ENCODE measurements at places on chromosomes 12 and 14.
A peak's percentile ranks its signal among the peaks of the same experiment; 100 is the strongest.

DNA sequence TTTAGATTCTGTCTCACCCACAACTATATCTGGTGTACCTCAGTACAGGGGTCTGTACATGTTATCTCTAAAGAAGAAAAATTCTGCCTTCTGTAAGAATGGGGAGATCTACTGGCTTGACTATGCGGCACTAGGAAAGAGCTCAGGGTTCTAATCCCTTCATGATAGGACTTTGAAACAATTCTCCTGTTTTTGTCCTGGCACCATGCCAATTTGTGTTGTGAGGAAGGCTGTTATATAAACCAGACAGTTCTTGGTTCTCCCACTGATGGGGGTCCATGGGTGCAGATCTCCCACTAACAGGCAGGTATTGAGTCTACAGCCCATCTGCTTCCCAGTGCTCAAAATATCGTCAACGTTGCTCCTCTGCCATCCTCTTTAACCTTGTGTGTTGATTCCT, 883.7 kb downstream of the GALC start:
- DNase-seq, result no peak

DNA sequence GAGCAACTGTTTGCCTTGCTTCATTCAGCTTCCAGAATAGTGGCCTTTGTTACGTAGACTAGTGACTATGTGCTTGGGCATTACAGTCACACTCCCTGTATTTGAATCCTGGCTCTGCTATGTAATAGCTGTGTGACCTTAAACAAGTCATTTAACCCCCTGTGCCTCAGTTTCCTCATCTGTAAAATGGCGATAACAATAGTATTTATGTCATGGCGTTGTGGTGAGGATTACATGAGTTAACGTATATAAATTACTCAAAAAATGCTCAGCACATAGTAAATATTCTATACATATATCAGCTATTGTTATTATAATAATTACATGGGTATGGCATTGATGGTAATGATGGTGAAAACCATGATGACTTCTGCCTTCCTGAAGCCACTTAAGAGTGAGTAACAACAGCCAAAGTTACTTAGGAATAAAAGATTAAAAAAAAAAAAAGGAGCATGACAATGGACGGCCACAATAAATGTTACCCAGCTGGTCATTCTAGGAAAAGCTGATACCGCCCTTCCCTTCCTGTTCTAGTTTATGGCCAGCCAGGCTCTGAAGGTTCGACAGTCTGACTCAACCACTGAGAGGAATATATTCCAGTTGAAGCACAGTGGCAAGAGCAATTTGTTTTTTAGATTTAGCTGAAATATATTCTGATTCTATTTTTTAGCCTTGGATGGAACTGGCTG, 9.9 kb upstream of the ADIPOR2 start:
- no peak for DNase-seq

- DNase-seq, result no peak
Observed at GRCh38 chr14:51458563-51458955, 193.2 kb upstream of the FRMD6 start.

DNA sequence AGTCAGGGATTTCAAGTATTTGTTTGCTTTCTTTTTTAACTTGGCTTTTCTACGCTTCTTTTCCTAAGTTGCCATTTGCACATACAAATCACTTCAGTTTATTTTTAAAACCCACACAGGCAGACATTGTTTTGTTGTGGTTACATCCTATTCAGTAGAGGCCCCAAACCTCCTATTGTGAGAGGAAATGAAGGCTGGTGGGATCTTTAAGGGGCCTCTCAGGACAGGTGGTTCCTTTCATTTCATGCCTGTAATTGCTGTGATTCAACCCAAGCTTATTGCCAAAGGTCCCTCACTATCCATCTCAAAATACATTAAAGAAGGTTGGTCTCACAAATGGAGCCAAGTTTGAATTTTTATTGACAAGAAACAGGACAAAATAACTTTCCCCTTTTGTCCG, 257.1 kb downstream of the ADAMTS20 start:
- DNase-seq, result no peak

- DNase-seq, result no peak
Observed at GRCh38 chr14:24988760-24989159, 61.2 kb downstream of the STXBP6 start.

DNA sequence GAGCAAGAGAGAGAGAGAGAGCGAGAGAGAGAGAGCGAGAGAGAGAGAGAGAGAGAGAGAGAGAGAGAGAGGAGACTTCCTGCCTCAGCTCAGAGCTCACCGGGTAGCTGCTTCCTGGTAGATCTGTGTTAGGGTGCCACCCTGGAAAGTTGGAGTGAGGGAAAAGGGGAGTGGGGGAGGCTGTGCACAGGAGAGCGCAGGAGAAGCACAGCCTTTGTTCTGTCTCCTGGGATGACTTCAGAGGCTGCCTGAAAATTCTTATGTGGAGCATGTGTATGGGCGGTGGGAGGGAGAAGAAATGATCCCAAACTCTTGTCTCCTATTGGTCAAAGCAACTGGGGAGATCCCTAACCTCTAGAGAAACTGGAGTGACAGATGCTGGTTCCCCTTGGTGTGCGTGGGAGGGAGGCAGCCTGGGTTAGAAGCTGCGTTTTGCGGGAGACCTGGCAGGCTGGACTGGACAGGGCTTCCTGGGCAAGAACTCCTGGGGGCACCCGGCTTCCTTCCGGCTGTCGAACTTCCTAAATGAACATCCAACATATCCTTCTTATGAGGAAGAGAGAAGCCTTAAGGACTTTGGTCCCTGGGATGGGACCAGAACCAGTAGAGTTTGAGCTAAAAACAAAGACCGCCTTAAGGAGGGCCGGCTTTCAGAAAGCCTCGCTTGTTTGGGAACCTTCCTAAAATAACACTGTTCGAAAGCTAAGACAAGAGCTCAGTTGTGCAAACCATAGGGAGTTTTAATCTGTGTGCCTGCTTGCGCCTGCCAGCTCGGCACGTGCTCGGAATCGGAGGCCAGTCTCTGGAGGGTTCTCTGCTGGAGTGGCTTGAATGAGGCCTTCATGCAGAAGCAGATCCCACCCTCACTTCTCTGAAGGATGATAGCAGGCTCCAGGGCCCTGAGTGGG, 30.4 kb upstream of the BEGAIN start:
- DNase-seq, result no peak

- DNase-seq, result no peak
Observed at GRCh38 chr12:131853832-131854797, 25.9 kb downstream of the MMP17 start.

DNA sequence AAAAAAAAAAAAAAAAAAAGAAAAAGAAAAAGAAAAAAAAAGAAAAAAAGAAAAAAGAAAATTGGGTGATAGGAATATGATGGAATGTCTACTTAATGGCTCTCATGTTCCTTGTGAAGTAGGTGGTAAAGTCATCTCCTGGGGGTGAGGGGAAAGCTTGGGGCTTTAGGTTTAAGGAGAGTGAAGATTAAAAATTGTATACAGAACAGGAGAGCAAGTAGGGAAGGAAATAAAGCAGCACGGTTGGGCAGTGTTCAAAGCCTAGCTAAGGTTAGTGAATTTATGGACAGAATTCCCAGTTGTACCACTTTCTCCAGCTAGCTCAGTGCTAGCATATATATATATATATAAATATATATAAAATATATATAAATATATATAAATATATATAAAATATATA, 40.0 kb upstream of the SLC2A13 start:
- no peak for DNase-seq

DNA sequence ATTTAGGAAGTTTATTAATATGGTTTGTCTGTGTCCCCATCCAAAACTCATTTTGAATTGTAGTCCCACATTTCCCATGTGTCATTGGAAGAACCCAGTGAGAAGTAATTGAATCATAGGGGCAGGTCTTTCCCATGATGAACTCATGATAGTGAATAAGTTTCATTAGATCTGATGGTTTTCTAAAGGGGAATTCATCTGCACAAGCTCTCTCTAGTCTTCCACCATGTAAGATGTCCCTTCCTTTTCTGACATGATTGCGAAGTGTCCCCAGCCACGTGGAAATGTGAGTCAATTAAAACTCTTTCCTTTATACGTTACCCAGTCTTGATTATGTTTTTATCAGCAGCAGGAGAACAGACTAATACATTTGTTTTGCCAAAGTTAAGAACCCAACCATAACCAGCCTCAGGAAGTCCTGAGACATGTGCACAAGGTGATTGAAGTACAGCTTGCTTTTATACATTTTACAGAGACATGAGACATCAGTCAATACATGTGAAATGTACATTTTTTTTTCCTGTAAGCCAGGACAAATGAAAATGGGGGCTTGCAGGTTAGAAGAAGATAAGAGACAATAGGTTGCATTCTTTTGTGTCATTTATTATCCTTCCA, 1136.7 kb downstream of the TMEM121 start:
- no peak for DNase-seq

GRCh38 chr12:52407918-52408317, 1.8 kb upstream of the KRT82 start:
- no peak for DNase-seq

DNA sequence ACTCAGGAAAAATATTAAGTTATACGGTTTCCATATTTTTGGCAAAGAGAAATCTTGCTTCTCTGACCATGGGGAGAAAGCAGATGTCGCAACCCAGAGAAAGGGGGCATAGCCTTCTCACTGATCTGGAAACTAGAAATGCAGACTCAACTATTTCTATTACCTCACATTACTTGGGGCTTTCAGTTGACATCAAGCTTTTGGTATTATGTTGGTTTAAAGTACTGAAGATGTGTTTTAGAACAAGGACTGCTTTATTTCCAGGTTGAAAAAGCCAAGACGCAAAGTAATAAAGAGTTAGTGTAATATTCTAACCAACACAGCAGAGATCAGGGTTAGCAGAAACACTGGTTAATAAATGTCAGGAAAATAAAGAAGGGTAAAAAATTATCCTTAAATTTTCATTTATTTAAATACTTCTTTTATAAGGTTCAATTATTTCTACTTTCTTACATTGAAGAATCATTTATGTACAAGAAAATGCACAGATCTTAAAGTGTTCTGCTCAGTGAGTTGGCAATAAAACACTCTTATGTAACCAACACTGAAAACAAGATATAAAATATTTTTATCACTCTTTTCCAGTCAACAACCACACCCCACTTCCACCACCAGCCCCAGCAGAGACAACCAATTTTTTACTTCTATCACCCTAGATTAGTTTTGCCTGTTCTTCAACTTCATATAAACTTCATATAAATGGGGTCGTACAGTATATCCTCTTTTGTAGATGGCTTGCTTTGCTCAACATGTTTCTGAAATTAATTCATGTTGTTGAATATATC, 26.0 kb downstream of the DCP1B start:
- DNase-seq, result no peak

DNA sequence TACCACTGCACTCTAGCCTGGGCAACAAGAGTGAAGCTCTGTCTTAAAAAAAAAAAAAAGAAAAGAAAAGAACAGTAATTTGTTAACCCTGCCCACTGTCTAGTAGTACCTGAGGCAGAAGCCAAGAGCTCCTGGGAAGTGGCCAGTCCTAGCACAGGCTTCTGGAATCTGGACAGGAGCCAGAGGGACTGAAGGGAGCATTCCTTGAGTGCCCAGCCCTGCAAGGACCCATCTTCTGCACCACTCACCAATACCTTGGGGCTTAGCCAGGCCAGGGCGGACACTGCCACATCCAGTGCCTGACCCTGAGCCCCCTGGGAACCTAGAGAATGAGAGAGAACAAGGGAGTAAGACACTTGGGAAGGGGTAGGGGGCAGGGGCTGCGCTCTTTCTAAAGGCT, 33.7 kb downstream of the PARP2 start:
- no peak for DNase-seq

DNA sequence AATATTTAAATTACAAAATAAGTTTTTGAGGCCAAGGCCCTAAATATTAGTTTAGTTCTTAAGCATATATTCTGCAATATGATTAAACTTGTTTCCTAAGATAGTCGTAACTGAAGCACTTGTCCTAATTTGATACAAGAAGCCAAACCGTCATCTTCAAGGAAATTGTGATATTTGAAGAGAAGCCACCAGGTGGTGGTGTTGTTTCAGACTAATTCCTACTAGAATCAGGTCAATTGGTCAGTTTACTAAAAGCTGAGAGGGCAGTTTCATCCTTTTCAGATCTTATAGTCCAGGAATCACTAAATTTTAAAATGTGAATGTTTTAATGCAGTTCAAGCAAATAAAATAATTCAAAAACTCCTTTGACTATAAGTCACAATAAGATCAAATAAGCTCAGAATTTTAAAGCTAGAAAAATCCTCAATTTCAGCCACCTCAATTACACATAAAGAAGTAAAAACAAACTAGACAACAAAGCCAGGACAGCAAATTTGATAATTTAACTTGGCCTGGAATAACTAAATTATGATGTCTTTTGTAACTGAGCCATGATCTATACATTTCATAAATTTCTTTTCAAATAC, 7.1 kb upstream of the ARL1 start:
- peak; percentile 37 for DNase-seq

GRCh38 chr14:102750376-102750775, 26.9 kb upstream of the TRAF3 start:
- no peak for DNase-seq

DNA sequence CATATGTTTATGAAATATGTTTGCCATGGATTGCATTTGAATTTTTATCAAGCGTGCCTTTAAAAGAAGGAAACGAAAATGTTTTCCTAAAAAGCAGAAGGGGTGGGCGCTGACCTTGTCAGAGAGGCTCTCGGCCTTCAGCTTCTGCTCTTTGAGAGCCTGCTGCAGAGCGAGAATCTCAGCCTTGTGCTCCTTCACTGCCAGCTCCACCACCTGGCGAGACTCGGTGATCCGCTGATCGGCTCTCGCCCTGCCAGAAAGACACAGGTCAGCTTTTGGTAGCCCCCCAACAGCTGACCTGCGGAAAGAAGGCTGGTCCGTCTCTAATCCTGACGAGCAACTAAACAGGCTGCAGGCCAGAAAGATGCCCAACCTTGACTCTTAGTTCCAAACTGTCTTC, 62.4 kb downstream of the PRKAB1 start:
- no peak for DNase-seq

DNA sequence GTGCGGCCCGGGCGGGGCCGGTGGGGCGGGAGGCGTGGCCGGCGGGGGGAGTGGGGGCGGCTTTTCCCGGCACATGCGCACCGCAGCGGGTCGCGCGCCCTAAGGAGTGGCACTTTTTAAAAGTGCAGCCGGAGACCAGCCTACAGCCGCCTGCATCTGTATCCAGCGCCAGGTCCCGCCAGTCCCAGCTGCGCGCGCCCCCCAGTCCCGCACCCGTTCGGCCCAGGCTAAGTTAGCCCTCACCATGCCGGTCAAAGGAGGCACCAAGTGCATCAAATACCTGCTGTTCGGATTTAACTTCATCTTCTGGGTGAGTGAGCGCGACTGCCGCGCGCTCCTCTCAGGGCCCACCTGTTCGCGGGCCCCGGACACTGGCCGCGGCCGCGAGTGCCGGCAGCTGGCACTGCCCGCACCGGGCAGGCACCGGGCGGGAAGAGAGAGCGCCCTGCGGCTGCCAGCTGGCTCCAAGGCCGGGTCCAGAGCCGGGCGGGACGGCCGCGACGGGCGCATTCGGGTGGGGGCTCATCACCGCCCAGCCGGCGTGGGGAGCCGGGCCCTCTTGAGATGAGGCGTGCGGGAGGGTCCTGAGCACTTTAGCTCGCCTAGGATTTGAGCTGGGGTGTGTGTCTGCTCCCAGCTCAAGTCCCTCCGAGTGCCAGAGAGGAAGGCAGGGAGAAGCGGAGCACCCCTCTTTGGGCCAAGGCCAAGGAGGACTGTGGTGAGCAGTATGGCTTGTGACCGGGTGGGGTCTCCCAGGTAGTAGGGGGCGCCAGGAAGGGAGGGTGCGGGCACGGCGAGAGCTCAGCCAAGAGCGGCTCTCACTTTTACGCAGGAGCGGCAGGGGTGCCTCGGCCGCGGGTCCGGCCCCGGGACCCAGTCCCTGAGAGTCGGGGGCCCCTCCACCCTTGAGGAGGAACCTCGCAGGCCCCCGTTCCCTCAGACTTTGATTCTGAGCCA, at the start of gene CD9:
CD9 (plus strand) TSS at position 145 of the 957 bp plus-strand sequence; CDS start at position 245, 100 bp downstream.
- DNase-seq, result peak; percentile 70

All from NCI-H146 (cell line).